ENCODE measurements at places on chromosomes 1 and 21. TPM values are rescaled to one million over a fixed set of nuclear protein-coding genes. Genes with fewer than 3 reads are reported as not detected.

C1QB gene
- 28.6 TPM for polyA plus RNA-seq

CHIA gene
- not detected for polyA plus RNA-seq

SLC6A9 gene
- 143 TPM for polyA plus RNA-seq

TEX50 gene
- polyA plus RNA-seq = not detected

EXTL1 gene
- polyA plus RNA-seq = 12.9 TPM

RIT1 gene
- 44.3 TPM for polyA plus RNA-seq

TAL1 gene
- polyA plus RNA-seq = 8.7 TPM

EDN2 gene
- 0.17 TPM for polyA plus RNA-seq

DNALI1 gene
- 47.5 TPM for polyA plus RNA-seq

ASPM gene
- polyA plus RNA-seq = 7.6 TPM

MSH4 gene
- polyA plus RNA-seq = 0.65 TPM

OR6K3 gene
- polyA plus RNA-seq = not detected

ZNF670 gene
- polyA plus RNA-seq = 5.2 TPM

TM2D1 gene
- 62.4 TPM for polyA plus RNA-seq

SLC1A7 gene
- 0.48 TPM for polyA plus RNA-seq

AUNIP gene
- polyA plus RNA-seq = 3.9 TPM

VANGL1 gene
- polyA plus RNA-seq = 8.6 TPM

MARK1 gene
- 31.2 TPM for polyA plus RNA-seq

GJA9 gene
- 0.16 TPM for polyA plus RNA-seq

TCHH gene
- polyA plus RNA-seq = 0.48 TPM

ELAPOR1 gene
- 9.2 TPM for polyA plus RNA-seq

HSD3B2 gene
- 0.29 TPM for polyA plus RNA-seq

FCRL5 gene
- not detected for polyA plus RNA-seq

L1TD1 gene
- polyA plus RNA-seq = 1.2 TPM

LEFTY1 gene
- 2.5 TPM for polyA plus RNA-seq

LEMD1 gene
- polyA plus RNA-seq = 7.2 TPM

WLS gene
- polyA plus RNA-seq = 124 TPM

PAPPA2 gene
- polyA plus RNA-seq = 3.9 TPM

PRR9 gene
- polyA plus RNA-seq = not detected

AMY2A gene
- polyA plus RNA-seq = 0.93 TPM

PSMA5 gene
- polyA plus RNA-seq = 86.0 TPM

IQCC gene
- 6.5 TPM for polyA plus RNA-seq

JTB gene
- 114 TPM for polyA plus RNA-seq

C8B gene
- not detected for polyA plus RNA-seq

SOX13 gene
- 49.6 TPM for polyA plus RNA-seq

CD58 gene
- 11.2 TPM for polyA plus RNA-seq

PCP4 gene
- polyA plus RNA-seq = 213 TPM

CD84 gene
- polyA plus RNA-seq = 6.0 TPM

TOE1 gene
- polyA plus RNA-seq = 9.1 TPM

CADM3 gene
- polyA plus RNA-seq = 263 TPM

FAM72D gene
- polyA plus RNA-seq = 3.3 TPM

OR2T33 gene
- 0.24 TPM for polyA plus RNA-seq

KCNJ6 gene
- 4.1 TPM for polyA plus RNA-seq

ESRRG gene
- polyA plus RNA-seq = 48.4 TPM

INTS11 gene
- polyA plus RNA-seq = 146 TPM

NR0B2 gene
- polyA plus RNA-seq = not detected

NEGR1 gene
- polyA plus RNA-seq = 70.2 TPM

RBP7 gene
- not detected for polyA plus RNA-seq

ACOT11 gene
- polyA plus RNA-seq = 3.6 TPM

RAD54L gene
- 8.5 TPM for polyA plus RNA-seq

COL6A2 gene
- polyA plus RNA-seq = 179 TPM

Measured in spinal cord (tissue), 10 donors.